ENCODE measurements at places on chromosomes 12 and 14.

DNA sequence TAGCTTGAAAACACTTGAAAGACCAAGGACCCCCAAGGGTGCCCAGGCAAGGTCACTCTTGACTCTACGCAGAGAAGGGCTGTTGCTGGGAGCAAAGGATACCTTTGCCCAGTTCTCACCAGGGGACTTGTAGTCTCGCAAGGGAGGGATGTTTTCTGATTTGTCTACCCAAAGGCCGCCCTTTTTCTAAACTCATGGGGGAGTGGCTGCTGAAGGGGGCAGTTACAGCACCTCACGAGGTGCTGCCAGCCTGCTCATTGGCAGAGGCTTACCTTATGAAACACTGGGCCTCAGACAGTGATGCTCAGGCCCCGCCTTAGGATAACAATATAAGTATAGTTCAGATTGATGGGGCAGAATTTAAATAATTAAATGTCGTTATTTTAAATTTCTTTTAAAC is 107.0 kb downstream of the ETV6 start:
- no peak for DNase-seq

DNA sequence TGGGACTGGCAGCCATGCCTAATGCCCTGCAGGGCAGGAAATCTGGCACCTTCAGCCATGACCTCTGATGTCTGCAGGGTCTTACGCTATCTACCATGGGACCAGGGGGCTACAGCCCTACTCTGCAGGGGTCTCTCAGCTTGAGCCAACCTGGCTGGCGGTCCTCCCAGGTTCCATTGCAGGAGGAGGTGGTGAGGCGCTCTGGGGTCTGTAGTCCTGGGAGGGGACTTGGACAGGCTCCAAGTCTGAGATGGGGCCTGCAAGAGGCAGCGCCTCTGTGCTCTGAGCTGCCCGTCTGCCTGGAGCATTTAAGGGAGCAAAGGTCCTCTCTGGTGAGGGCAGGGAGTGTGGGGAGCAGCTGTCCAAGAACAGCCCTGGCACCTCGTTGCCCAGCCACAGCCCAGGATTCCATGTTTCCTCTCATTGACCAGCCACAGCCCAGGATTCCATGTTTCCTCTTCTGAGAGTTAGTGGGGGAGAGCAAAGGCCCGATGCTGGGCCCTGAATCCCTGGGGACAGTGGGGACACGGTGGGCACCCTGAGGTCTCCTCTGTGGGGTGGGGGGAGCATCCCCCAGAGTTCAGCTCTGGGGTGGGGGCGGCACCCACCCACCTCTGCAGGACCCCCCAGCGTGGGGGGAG is 655 bp downstream of the PLD4 start:
- no peak for DNase-seq

- no peak for DNase-seq
These were observed 208.7 kb downstream of the KITLG start for GRCh38 chr12:88371416-88372183.

DNA sequence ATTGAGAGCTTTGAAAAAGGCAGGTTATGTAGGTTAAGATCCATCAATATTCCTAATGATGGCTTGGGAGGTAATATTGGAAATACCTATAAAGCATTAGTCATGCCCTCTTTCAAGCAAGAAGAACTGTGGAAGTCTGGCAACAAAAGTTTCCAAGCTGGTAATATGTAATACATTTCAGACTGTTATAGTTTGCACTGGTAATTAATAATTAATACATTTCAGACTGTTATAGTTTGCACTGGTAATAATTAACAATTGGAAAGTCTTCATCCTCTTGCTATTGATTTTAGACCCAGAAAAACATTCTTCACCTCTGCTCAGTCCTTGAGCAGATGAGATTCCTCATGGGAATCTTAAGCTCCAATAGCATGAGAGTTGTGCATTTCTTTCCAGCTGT is 29.0 kb upstream of the WDR89 start:
- no peak for DNase-seq

- no peak for DNase-seq
These were observed 30.8 kb downstream of the P2RX2 start for GRCh38 chr12:132649226-132649945.

GRCh38 chr12:52147367-52147963 is 44.3 kb downstream of the KRT80 start:
- peak; percentile 98 for DNase-seq

DNA sequence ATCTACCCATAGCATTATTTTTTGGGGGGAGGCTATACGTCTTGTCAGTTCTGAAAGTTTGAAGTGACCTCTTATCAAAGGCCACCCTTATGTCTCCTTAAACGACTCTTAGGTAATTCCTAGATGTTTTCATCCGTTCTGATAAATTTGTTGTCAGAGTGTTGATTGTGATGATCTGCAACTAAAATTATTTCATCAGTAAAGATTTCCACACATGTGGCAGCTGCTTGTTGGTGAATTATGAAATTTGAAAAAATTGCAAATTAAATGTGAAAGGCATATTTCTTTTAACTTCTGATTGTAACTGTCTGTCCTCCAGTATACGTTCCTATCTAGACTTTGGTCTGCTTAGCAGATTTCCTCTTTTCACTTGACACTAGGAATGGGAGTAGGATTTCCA is 1.4 kb downstream of the ADIPOR2 start:
- no peak for DNase-seq

DNA sequence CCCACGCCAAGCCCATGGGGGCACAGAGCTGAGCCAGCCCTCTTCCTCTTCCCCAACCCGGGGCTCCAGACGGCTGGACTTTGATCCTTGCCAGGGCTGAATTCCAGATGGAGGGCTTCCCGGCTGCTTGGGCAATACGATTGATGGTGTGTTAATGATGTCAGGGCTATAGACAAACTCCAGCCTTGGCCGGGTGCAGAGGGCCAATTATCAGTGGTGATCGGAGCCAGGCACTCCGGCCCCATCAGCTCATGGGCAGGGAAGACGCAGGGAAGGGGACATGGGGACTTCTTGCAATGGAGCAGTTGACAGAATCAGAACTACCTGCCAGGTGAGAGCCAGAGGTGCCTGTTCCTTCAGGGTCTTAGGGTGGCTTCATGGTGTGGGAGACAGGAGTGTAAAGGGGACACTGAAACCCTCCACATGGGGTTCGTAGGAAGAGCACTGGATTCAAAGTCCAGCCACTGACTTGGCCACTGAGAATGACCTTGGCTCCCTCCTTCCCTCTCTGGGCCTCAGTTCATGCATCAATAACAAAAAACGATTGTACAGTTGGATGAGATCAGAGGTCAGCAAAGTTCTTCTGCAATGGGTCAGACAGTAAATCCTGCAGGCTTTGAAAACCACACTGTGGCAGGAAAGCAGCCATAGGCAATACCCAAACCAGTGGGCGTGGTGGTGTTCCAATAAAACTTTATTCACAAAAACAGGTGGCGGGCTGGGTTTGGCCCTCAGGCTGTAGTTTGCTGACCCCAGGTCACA is 333.7 kb downstream of the MED13L start:
- DNase-seq: no peak

GRCh38 chr12:2960996-2961616 is 1.9 kb downstream of the TEAD4 start:
- no peak for DNase-seq

GRCh38 chr12:80413462-80413861 is 30.6 kb upstream of the PTPRQ start:
- DNase-seq: no peak

DNA sequence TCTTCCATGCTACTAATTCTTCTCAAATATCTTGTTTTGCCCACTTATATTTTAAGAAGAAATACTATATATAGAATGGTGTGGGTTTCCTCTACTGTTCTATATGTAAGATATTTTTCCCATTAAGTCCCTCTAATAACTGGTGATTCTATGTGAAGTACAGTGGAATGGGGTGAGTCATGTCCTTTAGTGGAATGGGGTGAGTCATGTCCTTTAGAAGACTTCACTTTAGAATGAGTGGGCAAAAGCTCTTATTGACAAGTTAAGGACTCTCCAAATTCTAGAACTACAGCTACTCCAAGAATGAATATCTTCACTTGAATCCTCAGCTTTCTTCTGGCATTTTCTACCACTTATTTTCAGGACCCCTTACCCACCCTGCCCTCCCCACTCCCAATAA is 349.9 kb downstream of the ETNK1 start:
- DNase-seq: peak; percentile 51

DNA sequence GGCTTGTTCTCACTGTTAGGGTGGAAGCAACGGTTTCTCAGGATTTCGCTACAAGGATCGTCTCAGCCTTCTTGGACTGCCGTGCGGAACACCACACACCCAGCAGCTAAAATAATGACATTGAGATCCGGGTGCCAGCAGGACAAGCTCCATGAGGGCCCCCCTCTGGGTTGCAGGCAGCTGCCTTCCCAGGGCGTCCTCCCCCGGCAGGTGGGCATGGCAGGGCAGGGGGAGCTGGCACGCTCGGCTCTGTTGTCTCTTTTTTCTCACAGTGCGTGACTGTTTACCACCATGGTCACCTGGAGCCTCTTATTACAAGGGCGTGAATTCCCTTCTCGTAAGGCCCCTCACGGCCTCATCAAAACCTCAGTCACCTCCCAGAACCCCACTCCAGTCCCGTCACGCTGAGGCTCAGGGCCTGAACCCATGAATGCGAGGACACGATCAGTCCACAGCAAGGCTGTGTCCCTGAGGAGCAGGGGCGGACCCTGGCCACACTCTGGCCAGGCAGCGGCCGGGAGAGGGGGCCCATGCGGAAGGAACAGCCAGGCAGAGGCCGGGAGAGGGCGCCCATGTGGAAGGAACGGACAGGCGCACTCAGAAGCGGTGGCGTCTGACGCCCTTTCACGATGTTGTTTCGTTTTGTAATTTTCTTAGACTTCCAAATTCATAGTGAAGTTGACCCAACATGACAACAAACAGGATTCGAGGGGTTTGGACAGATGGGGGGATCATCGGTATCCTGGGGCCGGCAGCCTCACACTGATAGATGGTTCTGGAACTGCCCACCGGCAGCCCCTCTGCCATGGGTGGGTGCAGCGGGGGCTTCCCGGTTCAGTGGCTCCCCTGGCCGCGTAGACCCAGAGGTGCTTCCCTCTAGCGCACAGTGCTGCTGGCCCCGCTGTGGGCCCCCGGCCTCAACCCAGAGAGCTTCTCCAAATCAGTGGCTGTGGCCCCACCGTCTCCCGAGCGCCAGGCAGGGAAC is 10.0 kb downstream of the LRCOL1 start:
- DNase-seq: peak; percentile 88

DNA sequence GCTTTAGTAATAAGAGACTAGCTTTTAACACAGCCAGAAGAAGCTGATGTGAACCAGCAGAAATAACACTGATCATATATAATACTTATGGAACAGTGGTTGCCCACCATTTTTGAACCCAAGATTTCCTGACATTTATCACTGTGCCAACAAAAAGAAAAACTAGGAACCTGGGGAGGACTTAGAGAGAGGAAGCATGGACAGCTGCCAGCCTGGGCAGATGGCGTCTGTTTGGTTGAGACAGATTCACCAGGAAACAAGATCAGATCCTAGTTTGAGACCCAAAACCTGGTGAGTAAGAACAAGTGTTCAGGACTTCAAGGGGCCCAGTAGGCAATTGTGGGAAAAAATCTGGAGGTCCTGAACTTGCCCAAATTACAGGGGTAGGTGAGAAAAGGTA is 95.3 kb downstream of the BICD1 start:
- DNase-seq: no peak

GRCh38 chr12:113831016-113831415 is 135.1 kb downstream of the RBM19 start:
- DNase-seq: no peak

DNA sequence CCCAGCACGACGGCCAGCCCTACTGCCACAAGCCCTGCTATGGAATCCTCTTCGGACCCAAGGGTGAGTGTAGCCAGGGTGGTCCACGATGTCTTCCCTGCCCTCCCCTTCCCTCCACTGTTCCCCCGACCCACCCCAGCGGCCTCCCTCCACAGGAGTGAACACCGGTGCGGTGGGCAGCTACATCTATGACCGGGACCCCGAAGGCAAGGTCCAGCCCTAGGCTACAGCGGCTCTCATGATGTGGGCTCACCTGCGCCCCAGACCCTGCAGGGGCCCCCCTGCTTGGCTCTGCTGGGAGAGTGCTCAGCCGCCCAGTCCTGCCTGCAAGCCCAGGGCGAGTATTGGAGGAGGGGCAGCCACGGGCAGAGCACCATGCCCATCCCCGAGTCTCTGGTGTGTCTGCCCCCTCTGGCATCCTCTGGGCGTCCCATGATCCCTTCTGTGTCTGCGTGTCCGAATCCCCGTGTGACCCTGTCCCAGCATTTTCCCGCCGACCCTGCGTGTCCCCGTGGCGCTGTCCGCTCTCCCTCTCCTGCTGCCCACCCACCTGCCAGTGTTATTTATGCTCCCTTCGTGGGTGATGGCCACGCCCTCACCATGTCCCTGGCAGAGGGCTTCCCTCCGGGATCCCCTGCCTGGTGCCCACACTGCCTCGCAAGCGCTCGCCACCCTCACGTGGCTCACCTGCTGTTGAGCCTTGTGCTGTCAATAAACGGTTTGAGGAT is 5.0 kb downstream of the CRIP2 start:
- DNase-seq: no peak

- no peak for DNase-seq
These were observed 52.7 kb upstream of the SYNE2 start for GRCh38 chr14:63800083-63800482.

GRCh38 chr14:79543348-79543747 is 668.0 kb downstream of the DIO2 start:
- DNase-seq: no peak

GRCh38 chr12:125882141-125882540 is 816.9 kb downstream of the AACS start:
- no peak for DNase-seq

DNA sequence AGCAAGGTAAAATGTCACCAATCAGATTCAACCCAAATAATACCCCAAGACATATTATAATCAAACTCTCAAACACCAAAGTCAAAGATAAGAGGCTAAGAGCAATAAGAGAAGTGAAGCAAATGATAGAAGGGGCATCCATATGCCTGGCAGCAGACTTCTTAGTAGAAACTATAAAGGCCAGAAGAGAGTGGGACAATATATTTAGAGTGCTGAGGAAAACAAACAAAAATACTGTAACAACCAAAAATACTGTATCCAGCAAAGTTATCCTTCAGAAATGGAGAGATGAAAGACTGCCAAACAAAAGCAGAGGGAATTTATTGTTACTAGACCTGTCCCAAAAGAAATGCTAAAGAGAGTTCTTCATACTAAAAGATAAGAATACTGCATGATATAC is 25.8 kb downstream of the COX16 start:
- DNase-seq: no peak

- no peak for DNase-seq
These were observed 425.3 kb downstream of the ZFP36L1 start for GRCh38 chr14:68367536-68367935.

DNA sequence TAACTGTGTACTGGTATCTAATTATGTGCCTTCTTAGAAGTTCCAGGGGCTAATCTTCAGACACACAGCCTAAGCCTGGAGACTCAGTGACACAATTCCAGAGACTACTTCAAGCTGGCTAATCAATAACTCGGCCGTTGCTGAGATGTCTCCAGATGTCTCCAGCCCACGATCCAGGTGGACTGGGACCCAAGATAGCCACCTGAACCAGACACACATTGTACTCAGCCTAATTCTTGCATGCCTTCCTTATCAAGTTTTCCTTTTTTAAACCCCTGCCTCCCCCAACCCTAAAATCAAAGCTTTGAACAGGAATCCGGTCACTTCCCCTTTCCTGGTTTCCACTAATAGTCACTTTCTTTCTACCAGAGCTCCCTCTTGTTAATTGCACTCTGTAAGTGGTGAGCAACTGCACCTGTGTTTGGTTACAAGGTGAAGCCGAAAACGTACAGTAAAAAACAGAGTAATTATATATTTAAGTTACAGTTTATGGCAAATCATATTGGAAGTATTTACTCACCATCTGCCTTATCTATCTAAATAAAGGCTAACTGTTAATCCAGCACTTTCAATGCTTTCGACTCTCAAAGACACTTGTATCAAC is 39.8 kb upstream of the PTGDR start:
- DNase-seq: no peak

GRCh38 chr14:95527387-95528002 is 7.4 kb upstream of the GLRX5 start:
- peak; percentile 73 for DNase-seq

Measured in AG08396 (cell line).